CD8-positive, alpha-beta memory T cell (primary cell): ENCODE measurements at places on chromosomes 1 and 21. TPM values are rescaled to one million over a fixed set of nuclear protein-coding genes. Genes with fewer than 3 reads are reported as not detected.

Gene TAS1R1
- total RNA-seq, result not detected

Gene OR2G3
- total RNA-seq, result not detected

Gene CELA3A
- not detected for total RNA-seq

Gene PLEKHA6
- 0.09 TPM for total RNA-seq

Gene SZT2
- total RNA-seq, result 34.4 TPM

Gene MCOLN3
- total RNA-seq, result 0.47 TPM

Gene CRP
- total RNA-seq, result not detected

Gene PLPPR5
- total RNA-seq, result not detected

Gene BRINP3
- not detected for total RNA-seq

Gene RGS8
- not detected for total RNA-seq

Gene C1orf56
- total RNA-seq, result 1.6 TPM

Gene HPDL
- 42.4 TPM for total RNA-seq

Gene PRRC2C
- total RNA-seq, result 262 TPM

Gene C1orf185
- total RNA-seq, result not detected

Gene HSD3B2
- total RNA-seq, result not detected

Gene GSTM2
- 3.1 TPM for total RNA-seq

Gene TDRD10
- not detected for total RNA-seq

Gene DMBX1
- not detected for total RNA-seq

Gene ACKR1
- not detected for total RNA-seq

Gene NUP133
- 57.9 TPM for total RNA-seq

Gene KPRP
- not detected for total RNA-seq

Gene DOP1B
- 15.2 TPM for total RNA-seq

Gene TMEM82
- not detected for total RNA-seq

Gene FMO3
- not detected for total RNA-seq

Gene OR2L3
- total RNA-seq, result not detected
